ENCODE measurements at places on chromosomes 6 and 20.
A peak's percentile ranks its signal among the peaks of the same experiment; 100 is the strongest.

- no peak for DNase-seq
These were observed 121.5 kb upstream of the FOXQ1 start for GRCh38 chr6:1190366-1190765.

GRCh38 chr6:138446821-138447220, 42.8 kb downstream of the HEBP2 start:
- DNase-seq: no peak

- no peak for DNase-seq
These were observed 152.6 kb downstream of the TBC1D7 start for GRCh38 chr6:13175759-13176158.

GRCh38 chr6:17831135-17831534, 124.4 kb upstream of the NUP153 start:
- DNase-seq: no peak

- no peak for DNase-seq
These were observed 10.9 kb downstream of the CASP8AP2 start for GRCh38 chr6:89840538-89840937.

GRCh38 chr20:50297498-50298376, 107.1 kb downstream of the CEBPB start:
- no peak for DNase-seq

DNA sequence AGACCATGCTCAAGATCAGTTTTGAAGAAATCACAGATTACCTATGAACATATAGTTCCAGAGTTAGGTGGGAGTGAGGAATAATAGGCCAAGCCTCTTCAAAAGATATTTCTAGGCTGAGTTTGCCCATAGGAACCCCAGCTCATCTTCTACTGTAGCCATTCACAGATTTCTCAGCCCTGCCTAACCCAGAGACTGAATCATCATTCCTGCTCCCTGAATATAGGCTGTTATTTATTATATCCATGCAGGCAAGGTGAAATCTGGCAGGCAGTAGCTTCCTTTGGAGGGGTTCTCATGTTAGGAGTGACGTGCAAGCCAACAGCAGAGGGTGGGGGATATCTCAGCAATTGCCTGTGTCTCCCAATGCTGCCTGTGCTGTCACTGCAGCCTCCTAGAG, 25.6 kb upstream of the ADGRF4 start:
- DNase-seq: no peak

GRCh38 chr20:34108616-34109174, 3.3 kb downstream of the EIF2S2 start:
- DNase-seq: no peak

DNA sequence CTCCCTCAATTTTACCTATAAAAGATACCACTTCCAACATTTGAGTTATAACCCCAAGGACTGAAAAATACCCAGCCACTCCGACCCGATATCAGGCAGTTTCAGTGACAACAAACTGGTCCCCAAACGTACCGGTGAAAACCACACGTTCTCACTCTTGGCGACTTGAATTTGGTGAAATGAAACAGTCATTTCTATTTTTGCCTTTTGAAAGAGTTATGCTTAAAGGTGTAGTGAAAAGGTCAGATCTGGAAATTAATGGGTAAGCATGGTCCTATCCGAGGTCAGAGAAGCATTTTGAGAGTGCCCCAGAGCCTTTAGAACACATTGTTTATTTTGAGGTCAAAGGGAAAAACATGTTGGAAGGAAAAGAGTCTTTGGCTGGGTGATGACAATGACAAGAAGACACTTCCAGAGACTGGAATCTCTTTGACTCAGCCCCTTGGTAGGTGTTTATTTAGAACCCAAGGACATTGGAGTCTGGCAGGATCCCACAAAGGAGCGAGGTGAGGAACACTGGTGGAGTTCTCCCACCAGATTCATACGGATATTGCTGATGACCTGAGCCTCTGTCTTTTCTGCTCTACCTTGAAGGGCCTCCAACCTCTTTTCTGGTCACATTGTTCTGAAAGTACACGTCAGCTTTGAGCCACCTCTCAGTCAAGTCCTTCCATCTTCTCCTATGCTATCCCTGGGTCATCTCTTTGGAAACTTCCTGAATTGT, 235.0 kb downstream of the GMPR start:
- DNase-seq: no peak

DNA sequence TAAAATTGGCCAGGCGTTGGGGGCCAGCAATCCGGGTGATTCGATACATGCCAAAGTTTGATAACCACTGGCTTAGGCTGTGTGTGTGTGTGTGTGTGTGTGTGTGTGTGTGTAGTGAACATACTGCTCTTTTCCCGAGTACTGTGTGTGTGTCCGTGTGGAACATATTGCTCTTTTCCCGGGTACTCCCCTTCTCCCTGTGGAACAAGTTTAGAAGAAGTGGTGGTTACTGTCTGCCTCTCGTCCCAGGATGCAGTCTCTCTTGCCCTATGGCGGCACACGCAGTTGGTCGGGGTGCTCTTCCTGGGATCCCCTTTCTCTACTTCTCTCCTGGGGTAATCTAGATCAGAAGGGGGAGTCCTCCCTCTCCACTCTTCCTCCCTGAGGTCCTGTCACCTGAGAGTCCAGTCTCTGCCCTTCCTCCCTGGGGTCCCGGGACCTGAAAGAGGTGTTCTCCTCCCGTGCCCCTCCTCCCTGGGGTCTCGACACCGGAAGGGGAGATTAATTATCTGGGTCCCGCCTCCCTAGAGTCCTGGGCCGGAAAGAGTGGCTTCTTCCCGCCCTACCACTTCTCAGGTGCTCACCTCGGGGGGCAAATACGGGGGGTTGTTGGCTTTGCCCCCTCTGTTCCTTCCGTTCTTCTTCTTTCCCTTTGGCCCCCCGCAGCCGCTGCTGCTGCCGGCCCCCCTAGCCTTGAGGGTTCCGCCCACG, 516 bp downstream of the GTPBP2 start:
- peak; percentile 16 for DNase-seq

GRCh38 chr6:34236443-34237315, at the start of gene HMGA1:
HMGA1 (plus strand) TSS chr6:34236873; CDS start chr6:34240781, 3,908 bp downstream.
- DNase-seq: peak; percentile 87
